ENCODE measurements at places on chromosomes 7 and 10.
A peak's percentile ranks its signal among the peaks of the same experiment; 100 is the strongest.

DNA sequence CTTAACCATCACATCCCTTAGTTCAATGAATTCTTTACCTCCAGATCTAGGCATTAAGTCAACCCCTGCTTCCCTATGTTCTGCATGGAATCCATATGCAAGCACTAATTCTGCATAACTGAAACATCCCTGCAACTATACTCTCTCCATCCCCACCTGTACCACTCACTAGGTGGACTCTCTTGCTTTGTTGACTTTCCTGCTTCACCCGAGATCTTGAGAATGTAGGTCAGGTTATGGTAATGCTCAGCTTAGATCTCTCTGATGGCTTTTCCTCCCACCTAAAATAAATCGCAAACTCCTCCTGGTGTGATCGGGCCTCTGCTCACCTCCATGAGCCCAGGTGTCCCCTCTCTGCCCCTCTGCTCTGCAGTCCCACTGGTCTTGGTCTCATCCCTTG is 92.4 kb upstream of the ADAM12 start:
- no peak for DNase-seq

- DNase-seq, result no peak
These were observed 37.6 kb upstream of the PDCD4 start for GRCh38 chr10:110833941-110834628.

GRCh38 chr10:30999070-30999712 is 32.5 kb downstream of the ZNF438 start:
- DNase-seq, result no peak

GRCh38 chr10:114031073-114031972 is 12.3 kb upstream of the ADRB1 start:
- no peak for DNase-seq

GRCh38 chr10:48839809-48840679 is 99.6 kb downstream of the LRRC18 start:
- DNase-seq, result no peak

DNA sequence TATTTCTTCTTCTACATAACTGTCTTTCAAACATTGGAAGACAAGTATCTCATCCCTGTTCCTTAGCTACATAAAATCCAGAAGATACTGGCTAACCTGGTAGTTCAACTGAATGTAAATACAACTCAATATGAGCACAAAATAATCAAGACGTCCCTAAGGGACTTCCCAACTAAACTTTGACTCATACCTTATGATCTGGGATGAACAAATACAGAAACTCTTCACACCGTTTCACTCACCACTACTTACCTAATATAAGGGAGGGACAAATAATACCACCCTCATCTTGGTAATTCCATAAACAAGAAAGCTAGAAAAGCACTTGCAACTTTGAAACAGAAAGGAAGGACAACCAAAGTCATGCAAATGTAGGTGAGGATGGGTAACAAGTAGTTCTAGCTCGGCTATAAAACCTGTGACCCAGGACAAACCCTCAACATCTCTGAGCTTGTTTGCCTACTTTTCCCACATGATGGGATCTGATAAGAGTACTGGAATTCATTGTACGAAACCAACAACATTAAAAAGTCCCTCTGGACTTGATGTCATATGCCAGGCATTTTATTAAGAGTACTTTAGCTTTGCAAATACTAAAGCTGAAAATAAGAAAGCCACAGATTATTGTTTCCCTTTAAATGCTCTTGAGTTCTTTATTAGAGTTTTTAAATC is 121.9 kb downstream of the STRA8 start:
- DNase-seq, result no peak

DNA sequence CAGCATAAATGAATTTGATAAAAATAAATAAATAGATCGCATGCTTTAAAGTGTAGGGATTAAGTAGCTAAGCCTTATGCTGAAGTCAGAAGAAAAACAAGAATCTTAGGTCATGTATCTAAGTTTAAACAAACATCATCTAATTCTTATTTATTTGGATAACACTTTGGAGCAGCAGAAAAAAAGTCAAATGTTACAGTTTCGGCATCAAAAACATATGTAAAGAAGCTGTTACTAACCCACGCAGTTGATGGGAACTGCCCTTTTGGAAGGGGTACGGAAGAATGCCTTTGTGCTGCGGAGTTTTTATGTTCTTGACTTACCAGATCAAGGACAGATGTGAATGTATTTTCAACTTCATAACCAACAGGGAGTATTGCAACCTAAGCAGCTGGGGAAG is 37.3 kb upstream of the HABP2 start:
- peak; percentile 85 for DNase-seq
